CD4-positive, alpha-beta T cell treated with Interleukin-15 for 4 hours (primary cell): ENCODE measurements at places on chromosomes 7 and 10.

DNA sequence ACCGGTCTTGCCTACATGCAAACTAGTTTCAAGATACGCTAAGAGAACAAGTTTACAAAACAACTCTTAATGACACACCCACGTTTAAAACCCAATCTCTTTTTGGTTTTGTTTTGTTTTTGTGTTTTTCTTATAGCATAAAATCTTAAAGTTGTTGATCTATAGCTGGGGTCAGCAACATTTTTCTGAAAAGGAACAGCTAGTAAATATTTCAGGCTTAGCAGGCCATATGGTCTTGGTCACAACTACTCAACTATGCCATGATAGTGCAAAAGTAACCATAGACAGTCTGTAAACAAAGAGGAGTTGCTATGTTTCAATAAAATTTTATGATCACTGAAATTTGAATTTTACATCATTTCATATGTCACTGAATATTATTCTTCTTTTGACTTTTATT lies 327.4 kb downstream of the AGMO start:
- DNase-seq: no peak

GRCh38 chr7:68776326-68776725 lies 821.9 kb upstream of the AUTS2 start:
- no peak for DNase-seq

DNA sequence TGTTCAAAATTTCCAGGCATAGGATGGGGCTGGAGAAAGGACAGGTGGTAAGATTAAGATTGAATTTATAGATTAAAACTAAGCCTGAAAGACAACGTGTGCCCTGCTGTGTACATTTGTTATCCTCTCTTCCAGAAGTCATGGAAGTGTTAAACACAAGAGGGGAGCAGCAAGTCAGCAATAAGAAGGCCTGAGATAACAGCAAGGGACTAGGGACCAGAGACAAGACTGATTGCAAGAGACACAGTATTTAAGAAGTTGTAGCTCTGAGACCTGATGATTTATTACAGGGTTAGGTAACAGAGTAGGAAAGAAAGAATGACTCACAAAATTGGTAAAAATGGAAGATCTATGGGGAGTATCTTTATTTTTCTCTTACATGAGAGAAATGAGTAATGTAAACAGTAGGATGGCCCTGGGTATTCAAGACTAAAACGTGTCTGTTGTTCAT lies 55.7 kb upstream of the COL1A2 start:
- DNase-seq: no peak

DNA sequence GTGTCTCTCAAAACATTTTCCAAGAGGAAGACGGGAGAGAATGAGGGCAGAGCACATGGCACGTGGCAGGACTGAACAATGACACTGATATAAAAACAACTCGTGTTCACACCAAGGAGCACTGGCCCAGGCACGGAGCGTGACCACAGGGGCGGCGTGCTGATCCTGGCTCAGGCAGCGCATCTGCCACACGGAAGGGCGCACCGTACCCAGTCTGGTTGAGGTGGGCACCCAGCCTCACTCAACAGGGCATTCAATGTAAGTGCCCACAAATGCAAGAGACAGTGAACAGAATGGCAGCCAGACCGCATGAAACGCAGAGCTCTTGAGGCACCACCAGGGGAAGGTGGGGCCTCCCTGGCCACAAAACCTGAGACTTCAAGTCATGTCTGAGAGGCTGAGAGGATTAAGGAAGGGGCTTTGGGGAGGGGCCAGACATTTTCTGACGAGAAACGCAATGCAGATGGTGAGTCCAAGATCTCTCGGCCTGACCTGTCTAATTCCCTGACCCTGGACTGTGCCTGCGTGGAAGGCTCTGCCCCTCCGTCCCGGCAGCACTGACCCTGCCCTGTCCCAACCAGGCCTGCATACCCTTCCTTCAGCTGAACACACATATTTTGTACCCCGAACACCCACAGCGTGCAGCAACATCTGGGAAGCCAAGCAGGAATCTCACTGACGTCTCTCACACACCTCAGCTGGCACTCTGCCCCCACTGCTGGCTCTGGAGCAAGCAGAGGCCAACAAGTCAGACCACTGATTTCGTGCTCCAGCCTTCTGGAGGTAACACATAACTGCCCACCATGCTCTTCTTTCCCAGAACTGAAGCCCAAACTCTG lies 35.5 kb downstream of the VOPP1 start:
- no peak for DNase-seq

DNA sequence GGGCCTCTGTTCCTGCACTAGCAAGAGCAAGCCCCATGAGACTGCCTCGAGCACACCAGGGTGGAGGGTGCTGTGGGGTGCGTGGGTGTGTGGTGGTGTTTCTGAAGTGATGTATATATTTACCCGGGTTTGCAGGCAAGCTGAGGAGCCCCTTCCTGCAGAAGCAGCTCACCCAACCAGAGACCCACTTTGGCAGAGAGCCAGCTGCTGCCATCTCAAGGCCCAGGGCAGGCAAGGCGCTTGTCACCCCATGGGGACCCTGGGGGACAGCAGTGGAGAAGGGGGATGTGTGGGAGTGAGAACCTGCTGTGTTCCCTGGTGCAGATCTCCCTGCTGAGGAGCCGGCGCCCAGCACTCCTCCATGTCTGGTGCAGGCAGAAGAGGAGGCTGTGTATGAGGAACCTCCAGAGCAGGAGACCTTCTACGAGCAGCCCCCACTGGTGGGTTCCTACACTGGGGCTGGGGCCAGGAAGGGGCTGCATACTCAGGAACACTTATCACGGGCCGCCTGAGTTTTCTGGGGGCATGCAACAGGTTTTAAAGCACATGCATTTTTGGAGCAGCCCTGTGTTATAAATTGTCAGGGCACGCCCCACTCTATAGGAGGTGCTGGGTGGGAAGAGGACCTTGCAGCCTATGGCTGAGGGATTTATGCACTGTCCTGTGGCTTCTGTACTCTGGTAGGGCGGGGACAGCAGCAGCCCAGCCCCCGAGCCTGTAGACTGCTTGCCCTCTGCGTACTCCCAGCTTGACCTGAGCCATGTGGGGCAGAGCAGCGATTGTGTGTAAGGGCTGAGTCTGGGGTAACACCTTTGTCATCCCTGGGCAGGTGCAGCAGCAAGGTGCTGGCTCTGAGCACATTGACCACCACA lies 5.9 kb downstream of the PGAM2 start:
- DNase-seq: no peak

DNA sequence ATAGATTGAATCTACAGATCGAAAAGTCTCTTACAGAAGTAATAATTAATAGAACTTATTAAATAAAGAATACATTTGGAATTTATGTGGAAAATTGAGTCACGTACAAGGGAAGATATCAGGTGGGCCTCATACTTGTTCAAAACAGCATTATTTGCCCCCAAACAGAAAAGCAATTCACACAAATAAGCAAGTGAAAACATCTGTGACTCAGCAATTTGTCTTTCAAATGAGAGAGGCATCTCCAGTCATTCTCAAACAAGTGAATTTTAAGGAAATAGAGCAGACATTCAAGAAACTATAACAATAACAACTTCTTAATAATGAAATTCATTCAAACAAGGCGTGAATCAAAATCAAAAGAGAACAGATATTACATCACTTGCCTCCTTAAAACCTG lies 50.1 kb downstream of the SEMA3A start:
- no peak for DNase-seq

- no peak for DNase-seq
These were observed 71.0 kb upstream of the GTF2I start for GRCh38 chr7:74586258-74587175.

- no peak for DNase-seq
These were observed 136.9 kb upstream of the CDK6 start for GRCh38 chr7:92973293-92973731.

GRCh38 chr10:66799474-66799873 lies 126.4 kb upstream of the LRRTM3 start:
- DNase-seq: no peak

- DNase-seq: no peak
These were observed 12.8 kb downstream of the CPXM2 start for GRCh38 chr10:123878666-123879303.

DNA sequence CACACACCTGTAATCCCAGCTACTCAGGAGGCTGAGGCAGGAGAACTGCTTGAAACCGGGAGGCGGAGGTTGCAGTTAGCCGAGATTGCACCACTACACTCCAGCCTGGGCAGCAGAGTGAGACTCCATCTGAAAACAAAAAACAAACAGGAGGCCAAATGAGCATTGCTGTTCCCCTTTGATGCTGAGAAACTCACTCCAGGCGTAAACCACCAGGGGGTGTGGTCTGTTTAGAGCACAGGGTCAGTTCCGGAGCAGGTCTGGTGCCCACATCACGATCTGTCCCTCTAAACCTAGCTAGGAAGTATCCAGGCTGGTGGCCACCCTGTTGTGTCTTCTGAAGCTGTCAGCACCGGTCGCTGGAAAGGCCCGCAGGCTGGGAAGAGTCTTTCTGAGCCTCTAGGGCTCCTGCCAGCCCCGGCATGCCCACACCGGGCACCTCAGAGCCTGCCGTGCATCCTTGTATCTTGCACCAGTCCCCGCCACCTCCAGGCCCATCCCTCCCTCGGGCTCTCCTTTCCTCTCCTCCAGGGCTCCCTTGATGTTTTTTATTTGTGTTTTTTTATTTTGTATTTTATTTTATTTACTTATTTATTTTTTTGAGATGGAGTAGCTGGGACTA lies 66.3 kb upstream of the SH2B2 start:
- no peak for DNase-seq

DNA sequence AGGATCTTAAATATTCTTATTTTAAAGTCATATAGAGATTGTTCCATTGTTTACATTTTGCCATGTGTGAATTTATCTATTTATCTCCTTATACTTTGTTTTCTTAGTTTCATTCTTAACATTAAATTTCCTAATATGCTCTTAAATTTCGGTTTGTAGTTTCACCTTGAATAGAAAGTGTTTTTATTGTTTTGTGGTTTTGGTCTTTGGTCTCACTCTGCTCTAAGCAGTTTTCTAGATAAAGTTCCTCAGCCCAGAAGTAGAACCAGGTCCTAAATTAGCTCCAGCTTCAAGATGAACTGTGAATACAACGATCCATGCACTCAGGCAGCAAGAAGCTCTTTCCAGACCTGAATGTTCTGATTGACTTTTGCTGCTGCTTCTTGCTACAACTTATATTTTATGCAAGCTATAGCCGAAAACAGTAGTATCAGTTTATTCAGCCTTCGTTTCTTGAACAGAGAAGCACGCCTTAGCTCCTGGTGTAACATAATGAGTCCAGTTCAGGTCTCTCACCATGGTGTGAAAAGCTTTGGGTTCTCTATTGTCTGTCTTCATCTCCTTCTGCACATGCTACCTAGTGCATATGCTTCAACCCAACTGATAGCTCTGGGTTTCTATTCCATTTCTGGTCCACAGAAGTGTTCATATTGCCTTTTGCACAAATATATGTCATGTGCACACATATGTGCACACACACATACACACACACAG lies 95.3 kb downstream of the SEM1 start:
- DNase-seq: no peak

DNA sequence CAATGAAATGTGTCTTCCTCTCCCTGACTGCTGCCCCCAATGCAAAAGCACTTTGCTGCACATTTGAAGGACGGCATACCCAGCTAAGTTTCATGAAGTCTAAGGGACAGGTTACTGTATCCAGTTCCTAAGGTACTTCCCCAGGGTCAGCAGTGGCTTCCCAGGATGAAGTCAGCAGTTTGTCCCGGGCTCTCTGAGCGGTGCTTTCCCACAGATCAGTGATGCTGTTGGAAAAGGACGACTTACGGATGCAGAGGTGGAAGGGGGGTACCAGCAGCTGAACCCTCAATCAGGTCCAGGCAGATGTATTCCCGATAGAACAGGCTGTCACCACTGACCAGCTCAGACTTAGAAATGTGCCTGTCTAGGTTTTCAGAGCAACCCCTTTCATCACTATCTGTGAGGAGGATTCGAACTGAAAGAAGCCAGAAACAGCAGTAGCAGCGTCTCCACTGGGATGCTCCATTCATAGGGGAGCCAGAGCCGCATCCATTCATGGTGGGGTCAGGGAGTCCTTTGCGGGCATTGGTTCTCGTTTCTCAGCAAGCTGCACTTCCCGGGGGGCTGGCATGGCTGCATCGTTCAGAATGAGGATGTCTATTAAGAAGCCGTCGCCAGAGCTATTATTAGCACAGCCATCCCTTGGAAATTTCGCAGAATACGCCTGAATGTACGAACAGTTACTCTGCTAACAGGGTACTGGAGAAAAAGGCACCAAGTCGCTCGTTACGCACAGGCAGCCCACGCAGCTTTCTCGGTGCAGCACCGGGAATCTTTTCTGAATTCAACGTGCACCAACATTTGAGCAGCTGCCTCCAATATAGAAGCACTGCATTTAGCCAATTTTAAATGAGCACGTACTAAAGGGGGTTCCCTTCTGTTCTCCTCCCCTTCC lies 303.7 kb downstream of the PRPF18 start:
- no peak for DNase-seq

DNA sequence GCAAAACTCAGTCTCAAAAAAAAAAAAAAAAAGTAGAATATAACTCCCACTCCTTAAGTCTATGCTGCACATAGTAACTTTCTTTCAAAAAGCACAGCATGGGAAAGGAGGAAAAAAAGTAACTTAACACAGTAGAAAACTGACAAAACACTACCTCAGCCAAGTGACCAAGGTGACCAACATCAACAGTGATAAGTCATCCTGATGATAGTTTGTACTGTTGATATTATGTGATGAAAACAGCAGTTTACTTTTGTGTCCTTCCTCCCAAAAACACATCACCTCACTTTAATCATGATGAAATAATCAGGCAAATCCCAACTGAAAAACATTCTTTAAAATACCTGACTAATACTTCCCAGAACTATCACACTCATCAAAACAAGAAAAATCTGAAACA lies 29.3 kb upstream of the MAT1A start:
- DNase-seq: no peak

DNA sequence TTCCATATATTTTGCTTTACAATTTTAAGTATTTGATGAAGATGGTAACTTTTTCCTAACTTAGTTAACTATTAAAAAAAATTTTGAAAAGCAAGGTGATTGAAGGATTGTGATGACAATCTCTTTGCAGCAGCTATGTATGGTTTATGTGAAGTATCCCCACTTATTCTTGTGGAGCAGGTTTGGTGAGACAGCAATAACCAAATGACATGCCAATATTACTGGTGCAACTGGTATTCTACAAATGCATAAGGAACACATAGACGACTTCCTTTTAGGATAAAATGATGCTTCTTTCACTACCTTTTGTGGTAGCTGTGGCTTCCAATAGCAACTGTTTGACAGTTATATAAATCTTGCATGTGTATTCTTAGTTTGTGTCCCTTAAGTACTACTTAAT lies 465.3 kb downstream of the PLXDC2 start:
- DNase-seq: no peak

DNA sequence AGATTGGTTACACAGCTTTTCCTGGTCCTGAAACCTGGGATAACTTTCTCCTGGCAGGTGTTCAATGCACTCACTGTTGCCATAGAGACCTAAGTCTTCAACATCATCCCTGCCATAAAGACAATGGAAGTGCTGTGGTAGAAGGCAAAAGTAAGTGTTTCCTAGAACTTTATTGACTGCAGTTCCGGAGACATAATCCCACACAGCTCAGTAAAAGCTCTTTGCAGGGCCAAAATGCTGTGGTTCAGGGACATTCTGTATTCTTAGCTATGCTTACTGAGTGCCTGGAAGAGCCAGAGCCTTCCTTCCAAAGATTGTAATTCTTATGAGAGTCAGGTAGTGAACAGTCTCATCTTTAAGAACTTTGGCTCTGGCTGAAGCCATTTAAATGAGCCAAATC lies 5.3 kb downstream of the WIPF3 start:
- DNase-seq: no peak
